ENCODE measurements at places on chromosomes 11 and 22.
A peak's percentile ranks its signal among the peaks of the same experiment; 100 is the strongest.

GRCh38 chr22:44172370-44173108 lies 8.2 kb upstream of the PARVG start:
- peaks cover 3% of the 10 kb centered on the region for H3K27me3 ChIP-seq
- no peak overlapping the region for H3K27ac ChIP-seq
- no peak overlapping the region for H3K4me3 ChIP-seq
- H3K4me1 ChIP-seq, result no peaks in the 10 kb centered on the region
- H3K36me3 ChIP-seq, result no peaks in the 10 kb centered on the region
- no peak for DNase-seq

DNA sequence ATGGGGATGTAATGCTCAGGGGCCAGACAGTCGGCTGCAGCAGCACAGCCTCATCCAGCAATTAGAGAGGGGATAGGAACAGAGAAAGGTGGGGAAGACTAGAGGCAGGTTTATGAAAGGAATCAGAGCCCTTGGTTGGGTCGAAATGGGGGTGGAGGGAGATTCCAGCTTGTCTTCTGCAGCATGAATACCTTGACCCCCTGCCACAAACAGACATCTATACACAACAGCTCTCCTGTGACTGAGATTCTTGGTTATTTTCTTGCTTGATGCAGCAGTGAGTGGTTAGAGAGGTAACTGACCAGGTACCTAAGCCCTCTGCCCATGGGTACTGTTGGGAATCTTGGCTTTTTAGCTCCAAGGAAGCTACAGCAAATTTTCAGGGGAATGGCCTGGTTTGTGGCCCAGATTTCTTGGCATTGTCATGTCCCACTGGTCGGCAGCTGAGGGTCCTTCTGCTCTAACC lies at the start of gene TRIM49D1:
Gene TRIM49D1, minus strand, starts transcription at position 51 of the 466 bp plus-strand sequence. CDS start 4,535 bp downstream, outside the sequence.
- H3K27ac ChIP-seq, result no peak within 1 kb of the TSS
- H3K27me3 ChIP-seq, result no peaks in the 10 kb centered on the region
- no peak for DNase-seq
- no peaks in the 10 kb centered on the region for H3K36me3 ChIP-seq
- no peak within 1 kb of the TSS for H3K4me3 ChIP-seq

GRCh38 chr11:110070176-110070575 lies 23.0 kb upstream of the ZC3H12C start:
- H3K36me3 ChIP-seq, result no peaks in the 10 kb centered on the region
- no peak overlapping the region for H3K4me3 ChIP-seq
- DNase-seq, result no peak
- no peaks in the 10 kb centered on the region for H3K4me1 ChIP-seq
- H3K27me3 ChIP-seq, result peaks cover 3% of the 10 kb centered on the region
- H3K27ac ChIP-seq, result no peak overlapping the region

DNA sequence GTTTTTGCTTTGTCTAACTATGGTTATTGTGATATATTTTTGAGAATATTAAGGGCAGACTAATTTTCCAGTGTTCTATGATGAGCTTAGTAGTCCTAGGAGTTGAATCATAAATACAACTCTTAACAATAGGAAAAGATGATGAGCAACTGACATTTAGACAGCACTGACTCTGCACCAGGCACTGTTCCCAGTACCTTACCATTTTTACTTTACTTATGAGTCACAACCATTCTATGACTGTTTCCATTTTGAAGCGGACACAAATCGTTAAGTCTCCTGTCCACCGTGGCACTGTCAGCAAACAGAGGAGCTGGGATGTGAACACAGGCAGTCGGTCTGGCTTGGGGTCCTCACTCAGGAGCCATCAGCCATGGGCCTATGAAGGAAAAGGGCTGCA lies 3.4 kb upstream of the SCGB2A2 start:
- H3K27me3 ChIP-seq, result peaks cover 48% of the 10 kb centered on the region
- H3K4me1 ChIP-seq, result no peaks in the 10 kb centered on the region
- no peak overlapping the region for H3K4me3 ChIP-seq
- DNase-seq, result no peak
- H3K36me3 ChIP-seq, result no peaks in the 10 kb centered on the region
- no peak overlapping the region for H3K27ac ChIP-seq

- H3K36me3 ChIP-seq, result peaks cover 2% of the 10 kb centered on the region
- no peak for DNase-seq
- peaks cover 11% of the 10 kb centered on the region for H3K27me3 ChIP-seq
- no peak overlapping the region for H3K27ac ChIP-seq
- H3K4me1 ChIP-seq, result no peaks in the 10 kb centered on the region
These were observed 25.1 kb downstream of the GLB1L2 start for GRCh38 chr11:134356656-134357544.

GRCh38 chr11:86632499-86633269 lies 39.7 kb downstream of the ME3 start:
- H3K36me3 ChIP-seq, result no peaks in the 10 kb centered on the region
- H3K4me3 ChIP-seq, result no peak overlapping the region
- H3K4me1 ChIP-seq, result no peaks in the 10 kb centered on the region
- H3K27me3 ChIP-seq, result peaks cover 12% of the 10 kb centered on the region
- no peak overlapping the region for H3K27ac ChIP-seq
- DNase-seq, result no peak

GRCh38 chr11:2267851-2268728 lies 2.3 kb downstream of the ASCL2 start:
- peak overlapping the region; percentile 60 for H3K4me3 ChIP-seq
- no peak overlapping the region for H3K27ac ChIP-seq
- no peaks in the 10 kb centered on the region for H3K36me3 ChIP-seq
- H3K4me1 ChIP-seq, result peaks cover 5% of the 10 kb centered on the region

- H3K27me3 ChIP-seq, result no peaks in the 10 kb centered on the region
- no peak for DNase-seq
- peaks cover 3% of the 10 kb centered on the region for H3K36me3 ChIP-seq
- no peak overlapping the region for H3K27ac ChIP-seq
- peaks cover 3% of the 10 kb centered on the region for H3K4me1 ChIP-seq
These were observed 82.5 kb downstream of the ARHGAP42 start for GRCh38 chr11:100769617-100770016.

- peaks cover 13% of the 10 kb centered on the region for H3K4me1 ChIP-seq
- no peaks in the 10 kb centered on the region for H3K36me3 ChIP-seq
- no peak for DNase-seq
These were observed 1.3 kb upstream of the SLC39A13 start for GRCh38 chr11:47406896-47407745.

DNA sequence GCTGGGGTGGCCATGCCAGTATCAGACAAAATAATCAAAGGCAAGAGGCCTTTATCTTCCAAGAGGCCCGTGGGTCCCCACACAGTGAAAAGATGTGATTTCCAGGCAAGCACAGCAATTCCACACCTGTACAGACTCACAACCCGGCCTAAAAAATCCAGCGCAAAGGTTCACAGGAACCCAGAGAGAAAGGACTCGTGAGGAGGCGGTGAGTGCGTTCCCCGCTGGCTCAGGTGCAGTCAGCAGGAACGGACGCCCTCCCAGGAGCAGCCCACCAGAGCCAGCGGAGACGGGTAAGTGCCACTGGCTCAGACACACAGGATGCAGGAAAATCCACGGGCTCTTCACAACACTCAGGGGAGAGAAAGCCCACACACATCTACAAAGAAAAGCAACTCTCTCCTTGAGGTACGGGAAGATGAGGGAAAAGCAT lies 4.4 kb downstream of the TOLLIP start:
- H3K27me3 ChIP-seq, result no peaks in the 10 kb centered on the region
- no peak for DNase-seq
- no peak overlapping the region for H3K4me3 ChIP-seq
- H3K36me3 ChIP-seq, result peaks cover 1% of the 10 kb centered on the region
- H3K4me1 ChIP-seq, result peaks cover 38% of the 10 kb centered on the region

DNA sequence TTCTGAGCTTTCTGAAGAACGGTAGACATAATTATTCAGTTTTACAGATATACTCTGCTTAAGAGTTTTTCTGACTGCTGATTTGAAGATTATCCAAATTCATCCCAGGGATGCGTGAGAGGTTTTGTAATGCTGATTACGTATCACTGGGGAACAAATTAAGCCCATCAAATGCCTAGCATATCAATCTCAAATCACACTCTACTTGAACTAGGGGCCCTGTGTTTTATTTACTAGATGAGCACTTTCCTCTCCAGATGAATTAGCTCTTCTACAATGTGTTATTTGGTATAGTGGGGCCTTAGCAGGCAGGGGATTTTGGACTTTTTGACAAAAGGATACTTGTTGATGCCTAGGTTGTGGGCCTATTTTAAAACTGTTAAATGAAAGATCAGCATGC lies 177.9 kb downstream of the JRKL start:
- no peak overlapping the region for H3K27ac ChIP-seq
- DNase-seq, result no peak
- H3K4me3 ChIP-seq, result no peak overlapping the region
- no peaks in the 10 kb centered on the region for H3K27me3 ChIP-seq
- no peaks in the 10 kb centered on the region for H3K4me1 ChIP-seq

- DNase-seq, result no peak
- peaks cover 3% of the 10 kb centered on the region for H3K36me3 ChIP-seq
These were observed 77.9 kb downstream of the SIK3 start for GRCh38 chr11:117020287-117020686.

- H3K4me3 ChIP-seq, result no peak overlapping the region
- no peak for DNase-seq
- H3K27me3 ChIP-seq, result peaks cover 10% of the 10 kb centered on the region
- H3K4me1 ChIP-seq, result peaks cover 1% of the 10 kb centered on the region
- no peaks in the 10 kb centered on the region for H3K36me3 ChIP-seq
These were observed 8.9 kb upstream of the FADS3 start for GRCh38 chr11:61900251-61900650.

DNA sequence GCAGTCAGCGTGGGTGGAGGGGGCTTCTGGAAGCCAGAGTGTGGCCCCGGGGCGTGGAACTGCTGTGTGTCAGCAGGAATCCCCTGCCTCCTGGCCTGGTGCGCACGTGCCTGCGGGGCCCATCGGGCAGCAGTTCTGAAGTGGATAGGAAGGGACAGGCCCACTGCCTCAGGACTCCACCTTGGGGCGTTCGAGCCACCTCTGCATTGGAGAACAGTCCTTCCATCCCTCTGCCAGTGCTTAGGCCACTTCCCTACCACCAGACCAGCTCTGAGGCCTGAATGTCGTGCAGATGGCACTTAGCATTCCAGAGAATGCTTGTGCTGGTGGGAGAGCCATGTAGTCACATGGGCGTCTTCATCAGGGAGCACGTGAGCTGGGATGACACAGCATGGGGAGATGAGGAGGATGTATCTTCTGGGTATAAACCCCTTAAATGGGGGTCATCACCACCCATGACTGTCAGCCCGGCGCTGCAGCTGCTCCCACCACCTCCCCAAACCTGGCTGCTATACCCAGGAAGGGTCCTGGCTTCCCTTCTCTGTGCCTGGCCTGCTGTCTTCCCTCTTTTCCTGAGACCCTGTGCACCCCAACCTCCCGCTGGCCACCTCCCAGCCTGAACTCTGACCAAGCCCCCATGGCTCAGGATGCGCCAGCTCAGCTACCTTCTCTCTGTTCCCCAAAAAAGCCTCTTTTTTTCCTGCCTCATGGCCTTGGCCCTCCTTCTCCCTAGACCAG lies 9.7 kb downstream of the INCENP start:
- peaks cover 12% of the 10 kb centered on the region for H3K36me3 ChIP-seq
- no peak overlapping the region for H3K4me3 ChIP-seq
